ENCODE measurements at places on chromosomes 5 and 9.

DNA sequence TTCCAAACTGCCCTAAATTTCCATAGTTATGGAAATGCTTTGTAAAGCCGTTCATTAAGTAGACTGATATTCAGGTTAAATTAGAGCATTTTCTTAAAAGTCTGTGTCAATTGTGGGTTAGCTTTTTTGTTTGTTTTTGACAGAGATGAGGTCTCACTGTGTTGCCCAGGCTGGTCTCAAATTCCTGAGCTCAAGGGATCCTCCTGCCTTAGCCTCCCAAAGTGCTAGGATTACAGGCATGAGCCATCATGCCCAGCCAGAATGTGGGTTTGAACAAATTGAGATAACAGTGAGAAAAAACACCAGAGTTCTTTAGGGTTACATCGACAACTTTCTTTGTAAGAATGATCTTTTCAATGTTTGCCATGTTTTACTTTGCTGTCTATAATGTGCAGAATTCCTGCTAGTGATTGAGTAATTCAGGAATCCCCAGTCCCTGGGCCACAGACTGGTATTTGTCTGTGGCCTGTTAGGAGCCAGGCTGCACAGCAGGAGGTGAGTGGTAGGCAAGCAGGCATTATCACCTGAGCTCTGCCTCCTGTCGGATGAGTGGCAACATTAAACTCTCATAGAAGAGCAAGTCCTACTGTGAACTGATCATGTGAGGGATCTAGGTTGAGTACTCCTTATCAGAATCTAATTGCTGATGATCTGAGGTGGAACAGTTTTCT is 80.5 kb downstream of the RAI14 start:
- no peak for DNase-seq

DNA sequence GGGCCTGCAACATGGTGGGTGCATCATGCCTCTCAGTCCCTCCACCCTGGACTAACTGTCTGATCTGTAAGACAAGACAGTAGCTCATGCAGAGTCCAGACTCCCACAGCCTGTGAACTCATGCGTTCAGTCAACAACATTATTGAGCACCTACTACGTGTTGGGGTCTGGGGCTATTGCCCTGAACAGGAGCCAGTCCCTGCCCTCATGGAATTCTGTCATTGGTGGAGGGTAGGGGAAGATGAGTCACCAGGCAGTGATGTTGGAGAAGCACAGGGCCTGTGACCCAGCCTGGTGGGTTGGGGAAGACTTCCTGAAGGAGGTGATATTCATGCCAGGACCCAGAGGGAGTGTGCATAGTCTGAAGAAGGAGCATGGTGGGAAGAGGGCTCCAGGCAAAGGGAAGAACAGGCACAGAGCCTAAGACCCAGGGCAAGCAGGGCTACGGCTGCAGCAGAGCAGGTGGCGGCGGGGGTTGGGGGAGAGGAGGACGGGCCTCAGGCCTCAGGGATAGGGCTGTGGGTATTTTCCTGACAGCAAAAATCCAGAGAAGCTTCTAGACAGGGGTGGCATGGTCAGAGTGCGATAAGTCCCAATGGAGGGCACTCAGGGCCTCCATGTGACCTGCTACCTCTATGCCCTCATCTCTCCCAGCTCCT is 26.7 kb upstream of the PSD2 start:
- no peak for DNase-seq

- DNase-seq: no peak
These were observed 104.7 kb downstream of the DROSHA start for GRCh38 chr5:31427013-31427723.

DNA sequence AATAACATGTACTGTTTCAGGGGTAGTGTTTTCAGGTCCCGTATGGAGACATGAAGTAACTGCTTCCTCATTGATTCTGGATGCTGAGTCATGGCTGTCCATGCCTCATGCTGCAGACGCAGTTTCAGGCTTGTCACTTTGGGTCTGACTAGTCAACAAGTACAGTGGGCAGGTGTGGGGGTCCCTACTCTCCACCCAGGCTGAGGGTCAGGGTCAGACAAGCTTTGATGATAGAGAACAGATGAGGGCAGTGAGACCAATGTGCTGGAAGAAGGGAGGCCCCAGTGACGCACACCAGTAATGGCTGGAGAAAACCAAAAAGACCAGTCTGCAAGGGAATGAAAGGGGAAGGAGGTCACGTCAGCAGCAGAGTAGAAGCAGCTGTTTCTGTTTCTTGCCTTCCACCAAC is 80.0 kb upstream of the NFIL3 start:
- no peak for DNase-seq

- no peak for DNase-seq
These were observed 30.8 kb upstream of the SH3TC2 start for GRCh38 chr5:149093625-149094024.

GRCh38 chr5:14185326-14186058 is 42.4 kb downstream of the TRIO start:
- no peak for DNase-seq

DNA sequence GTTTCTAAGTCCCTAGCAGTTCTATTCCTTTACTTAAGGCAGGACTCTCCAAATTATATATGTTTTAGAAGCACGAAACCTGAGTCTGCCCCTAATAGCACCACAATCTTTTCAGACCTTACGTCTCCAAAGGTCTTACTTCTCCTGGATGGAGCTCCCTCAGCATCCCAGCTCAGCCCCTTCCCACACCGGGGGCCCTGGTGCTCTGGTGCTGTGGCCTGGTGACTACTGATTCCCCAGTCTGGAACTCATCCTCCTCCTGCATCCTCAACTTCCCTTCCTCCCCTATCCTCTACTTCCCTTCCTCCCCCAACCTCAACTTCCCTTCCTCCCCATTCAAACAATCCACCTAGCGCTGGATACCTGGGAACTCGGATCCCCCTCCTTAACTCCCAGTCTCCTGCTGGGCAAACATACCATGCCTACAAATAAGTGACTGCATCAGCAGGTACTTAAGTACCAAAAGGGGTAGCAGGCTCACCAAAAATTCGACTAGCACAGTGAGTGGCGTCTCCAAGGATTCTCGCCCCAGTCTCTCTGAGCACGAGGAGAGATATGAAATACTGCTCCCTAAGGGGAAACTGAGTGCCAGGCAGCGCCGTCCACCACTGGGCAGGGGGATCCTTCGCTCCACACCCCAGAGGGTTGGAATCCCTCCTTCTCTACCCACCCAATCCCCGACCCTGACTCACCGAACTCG is 831 bp downstream of the IGFBPL1 start:
- DNase-seq: no peak

DNA sequence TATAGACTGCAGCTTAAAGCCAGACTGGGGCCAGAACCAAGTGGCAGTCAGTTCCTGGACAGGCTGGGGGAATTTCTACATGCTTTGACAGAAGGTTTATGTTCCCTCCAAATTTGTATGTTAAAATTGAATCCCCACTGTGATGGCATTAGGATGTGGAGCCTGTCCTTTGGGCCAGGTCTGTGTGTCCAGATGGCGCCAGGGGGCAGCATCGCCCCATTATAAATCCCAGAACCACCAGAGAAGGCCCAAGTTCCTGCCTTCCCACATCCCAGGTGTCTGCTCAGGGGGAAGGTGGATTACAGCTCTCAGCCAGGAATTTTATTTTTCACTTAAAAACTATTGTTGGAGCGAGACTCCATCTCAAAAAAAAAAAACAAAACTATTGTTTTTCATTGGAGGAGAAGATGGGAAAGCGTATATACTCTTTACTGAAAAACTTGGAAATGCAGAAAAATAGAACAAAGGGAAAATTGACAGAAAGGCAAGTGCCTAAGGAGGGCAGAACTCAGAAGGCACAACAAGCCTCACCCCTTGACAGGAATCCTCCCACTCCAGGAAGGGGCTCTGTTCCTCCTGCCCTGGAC is 5.0 kb downstream of the IL3 start:
- no peak for DNase-seq

DNA sequence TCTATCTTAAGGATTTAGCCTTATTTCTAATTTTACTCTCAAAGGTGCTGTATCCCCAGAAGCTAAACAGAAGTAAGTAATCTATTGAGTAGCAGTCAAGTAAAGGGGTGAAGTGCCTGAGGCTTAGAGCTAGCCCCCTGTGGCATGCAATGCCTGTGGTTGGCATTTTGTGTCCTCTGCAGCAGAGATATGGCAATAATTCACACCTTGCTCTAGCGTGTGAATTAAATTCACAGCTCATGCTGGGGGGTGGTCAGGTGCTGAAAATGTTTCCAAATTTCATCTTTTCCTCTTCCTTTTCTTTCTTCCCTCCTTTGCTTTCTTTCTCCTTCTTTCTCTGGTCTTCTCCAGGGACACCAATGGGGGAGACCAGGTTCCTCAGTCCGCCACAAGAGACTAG is 262.1 kb downstream of the GABRB2 start:
- no peak for DNase-seq

DNA sequence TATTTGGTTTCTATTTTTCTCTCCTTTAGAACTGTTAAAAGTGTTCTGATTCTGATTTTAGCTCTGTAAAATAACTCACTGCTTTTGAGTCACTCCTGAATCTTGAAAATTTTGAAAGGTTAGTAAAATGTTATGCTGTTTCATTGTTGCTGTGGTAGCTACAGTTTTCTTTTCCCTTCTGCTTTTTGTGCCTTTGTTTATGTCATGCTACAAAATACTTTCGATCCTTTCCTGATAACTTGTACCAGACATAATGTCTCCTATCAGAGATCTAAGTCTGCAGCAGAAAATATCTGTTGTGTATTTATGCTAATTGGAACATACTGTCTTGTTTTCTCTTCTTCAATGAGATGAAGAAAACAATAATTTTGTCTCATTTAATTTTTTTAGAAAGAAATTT is 26.9 kb upstream of the CEP120 start:
- no peak for DNase-seq

GRCh38 chr5:13993926-13994325 is 49.4 kb upstream of the DNAH5 start:
- DNase-seq: no peak

DNA sequence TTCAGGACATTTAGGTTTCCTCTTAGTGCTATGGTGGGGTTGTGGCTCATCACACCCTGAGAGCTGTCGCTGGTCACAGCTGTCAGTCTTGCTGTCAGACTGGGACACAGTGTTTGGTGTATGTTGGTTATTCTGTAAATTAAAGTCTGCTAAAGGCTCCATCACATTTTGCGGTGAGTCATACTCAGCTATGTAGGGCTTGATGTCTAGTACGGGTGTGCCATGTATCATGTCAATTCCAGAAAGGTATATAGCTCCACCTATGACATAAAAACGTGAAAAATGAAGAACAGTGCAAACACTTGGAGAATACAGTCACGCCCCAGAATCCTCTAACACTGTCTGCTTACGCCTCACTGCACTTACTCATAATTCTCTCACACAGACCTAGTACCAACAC is 11.9 kb downstream of the TRMO start:
- no peak for DNase-seq

DNA sequence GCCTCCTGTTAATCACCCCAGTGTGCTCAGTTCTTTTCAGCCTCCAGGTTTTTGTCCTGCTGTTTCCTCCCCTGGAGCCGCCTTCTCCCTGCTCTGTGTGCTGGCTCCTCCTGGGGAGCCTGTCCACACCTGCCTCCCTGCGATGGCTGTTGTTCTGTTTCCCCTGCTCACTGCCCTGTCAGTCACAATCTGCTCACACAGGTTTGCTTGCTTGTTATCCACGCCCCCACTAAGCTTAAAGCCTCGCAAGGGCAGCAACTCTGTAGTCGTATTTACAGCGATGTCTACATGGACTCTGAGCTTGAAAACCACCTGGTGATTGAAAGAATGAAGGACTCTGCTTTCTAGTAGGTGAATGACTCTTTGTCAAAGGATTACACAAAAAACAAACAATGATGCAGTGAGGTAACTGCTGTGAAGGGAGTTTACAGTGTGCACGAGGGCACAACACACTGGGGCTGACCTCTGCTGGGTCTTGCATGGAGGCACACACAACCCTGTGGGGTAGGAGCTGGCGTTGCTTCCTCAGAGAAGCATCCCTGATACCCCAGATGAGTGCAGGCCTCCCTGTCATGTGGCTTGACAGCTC is 39.6 kb upstream of the TEX48 start:
- no peak for DNase-seq

DNA sequence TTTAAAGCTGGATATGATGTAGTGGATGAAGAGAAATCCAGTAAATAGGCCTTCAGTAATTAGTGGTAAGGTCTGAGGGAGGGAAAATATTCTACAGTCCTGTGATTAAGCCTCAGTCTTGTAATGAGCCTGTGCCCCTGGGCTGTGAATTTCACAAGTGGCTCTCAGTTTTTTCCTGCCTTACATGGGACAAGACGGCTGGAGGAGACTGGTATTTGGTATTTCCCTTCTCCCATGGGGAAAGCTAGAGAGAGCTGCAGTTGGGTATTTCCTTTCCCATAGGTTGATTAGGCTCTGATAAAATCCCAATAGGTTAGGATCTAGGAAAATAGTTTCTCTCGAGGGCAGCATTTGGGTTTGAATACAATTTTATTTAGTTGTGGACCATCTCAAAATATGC is 62.2 kb upstream of the GNA14 start:
- no peak for DNase-seq

DNA sequence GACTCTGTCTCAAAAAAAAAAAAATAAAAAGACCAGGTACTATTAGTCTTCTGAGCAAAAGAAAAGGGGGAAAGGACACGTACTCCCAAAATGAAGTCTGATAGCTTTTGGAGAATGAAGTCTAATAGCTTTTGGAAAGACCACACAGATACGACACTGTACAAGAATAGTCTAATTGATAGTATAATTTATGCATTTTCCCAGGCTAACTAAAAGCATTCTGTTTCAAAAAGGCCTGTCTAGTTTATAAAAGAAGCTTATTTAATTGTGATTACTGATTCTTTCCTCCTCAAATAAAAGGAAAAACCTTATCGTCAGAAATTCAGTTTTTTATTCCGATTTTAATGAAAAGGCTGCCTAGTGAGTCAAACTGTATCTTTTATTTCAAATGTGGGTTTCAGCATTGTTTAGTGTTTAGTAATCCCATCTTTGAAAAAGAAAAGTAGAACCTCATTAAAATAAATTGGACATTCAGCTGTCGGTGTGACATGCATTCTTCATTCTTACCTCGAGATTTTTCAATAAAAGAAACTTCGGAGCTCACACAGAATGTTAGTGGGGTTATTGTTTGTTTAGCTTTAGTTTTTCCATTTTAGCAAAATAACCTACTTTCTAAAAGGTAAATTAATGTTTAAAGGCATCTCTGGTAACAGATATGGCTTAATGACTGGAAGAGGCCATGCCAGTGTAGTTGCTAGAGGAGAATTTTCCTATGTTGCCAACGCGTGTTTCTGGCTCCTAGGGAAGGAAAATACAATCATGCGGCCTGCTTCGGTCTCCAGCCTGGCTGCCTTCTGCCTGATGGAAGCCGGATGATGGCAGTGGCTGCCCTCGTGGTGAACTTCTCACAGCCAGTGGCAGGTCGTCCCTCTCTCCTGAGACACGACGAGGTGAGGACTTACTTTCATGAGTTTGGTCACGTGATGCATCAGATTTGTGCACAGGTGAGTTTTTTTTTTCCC is 70.0 kb downstream of the NLN start:
- DNase-seq: no peak

- DNase-seq: no peak
These were observed 83.7 kb downstream of the GALNT10 start for GRCh38 chr5:154273963-154274827.

- no peak for DNase-seq
These were observed 18.1 kb downstream of the NR6A1 start for GRCh38 chr9:124752967-124753366.
